Head of caudate nucleus (tissue), 42 donors: ENCODE measurements at places on chromosomes 2 and 18.
A peak's percentile ranks its signal among the peaks of the same experiment; 100 is the strongest.

DNA sequence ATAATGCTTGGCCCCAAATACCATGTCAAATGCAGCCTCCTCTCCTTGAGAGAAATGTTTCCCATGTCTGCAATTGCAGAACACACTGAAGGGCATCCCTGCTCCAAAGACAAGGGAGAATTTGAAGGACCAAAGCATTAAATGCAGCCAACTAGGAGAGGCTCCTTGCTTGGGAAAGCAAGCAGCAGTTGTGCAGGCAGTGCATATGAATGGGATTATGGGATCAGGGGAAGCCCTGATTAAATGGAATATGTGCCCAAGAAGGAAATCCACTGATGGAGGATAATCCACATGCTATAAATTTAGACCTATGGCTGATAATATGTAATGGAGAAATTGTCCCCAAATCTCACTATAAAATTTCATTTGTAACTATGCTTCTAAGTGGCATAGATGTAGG, 116.1 kb downstream of the NCKAP5 start:
- no peak for DNase-seq

DNA sequence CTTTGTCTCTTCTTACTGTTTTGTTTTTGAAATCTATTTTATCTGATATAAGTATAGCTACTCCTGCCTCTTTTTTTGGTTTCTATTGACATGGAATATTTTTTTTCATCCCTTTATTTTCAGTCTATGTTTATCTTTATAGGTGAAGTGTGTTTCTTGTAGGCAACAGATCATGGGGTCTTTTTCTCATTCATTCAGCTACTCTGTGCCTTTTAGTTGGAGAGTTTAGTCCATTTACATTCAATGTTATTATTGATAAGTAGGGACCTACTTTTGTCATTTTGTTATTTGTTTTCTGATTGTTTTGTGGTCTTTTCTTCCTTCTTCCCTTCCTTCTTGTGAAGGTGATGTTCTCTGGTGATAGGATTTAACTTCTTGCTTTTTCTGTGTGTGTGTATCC, 60.0 kb upstream of the STK39 start:
- no peak for DNase-seq

GRCh38 chr2:82478641-82479040, 1980.4 kb downstream of the SUCLG1 start:
- no peak for DNase-seq

DNA sequence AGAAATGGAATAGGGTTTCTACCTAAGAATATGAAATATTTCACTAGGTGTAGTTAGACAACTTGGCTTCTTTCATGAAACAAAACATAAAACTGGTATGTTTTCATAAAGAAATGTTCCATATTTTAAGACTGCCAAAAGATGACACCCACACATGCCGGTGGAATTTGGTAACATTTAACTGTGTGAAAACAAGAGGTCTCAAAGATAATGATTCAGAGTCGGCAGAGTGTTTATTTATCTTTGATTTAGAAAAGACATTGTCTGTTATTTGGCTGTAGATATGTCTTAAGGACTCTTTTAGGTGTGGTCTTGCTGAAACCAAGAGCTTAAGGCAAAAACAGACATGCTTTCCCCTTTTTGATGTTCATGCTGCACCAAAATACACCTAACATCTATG, 63.5 kb upstream of the FN1 start:
- no peak for DNase-seq

DNA sequence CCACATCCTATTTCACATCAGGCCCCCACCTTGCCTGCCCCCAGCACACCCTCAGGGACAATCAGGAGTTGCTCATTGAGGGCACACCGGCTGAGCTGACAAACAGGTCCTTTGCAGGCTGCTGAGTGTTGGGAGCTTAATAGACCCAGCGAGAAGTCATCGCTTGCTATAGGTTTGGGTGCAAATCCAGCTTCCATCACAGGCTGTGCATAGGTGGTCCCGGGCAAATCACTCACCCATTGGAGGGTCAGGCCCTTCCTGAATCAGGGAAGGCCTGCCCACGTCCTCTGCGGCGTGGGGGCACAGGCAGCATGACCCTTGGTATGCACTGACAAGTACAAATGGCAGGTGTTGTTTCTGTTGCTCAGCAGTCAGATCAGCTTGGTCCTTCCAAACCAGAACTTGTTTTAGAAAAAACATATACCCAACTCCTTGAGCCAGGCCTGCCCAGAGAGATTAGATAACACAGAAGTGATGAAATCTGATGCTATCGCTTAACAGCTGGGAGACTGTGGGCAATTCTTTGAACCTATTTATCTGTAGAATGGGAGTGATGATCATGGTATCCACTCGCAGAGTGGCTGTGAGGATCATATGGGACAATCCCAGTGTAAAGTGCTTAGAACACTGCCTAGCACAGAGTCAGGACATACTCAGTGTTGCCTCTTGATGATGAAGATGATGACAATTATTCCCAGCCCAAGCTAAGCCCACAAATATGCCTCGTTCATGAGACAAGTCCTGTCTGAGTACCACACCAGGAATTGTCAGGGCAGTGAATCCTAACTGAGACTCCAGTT, 34.9 kb downstream of the SMAD7 start:
- DNase-seq, result no peak

GRCh38 chr2:17646081-17646554, 105.6 kb downstream of the VSNL1 start:
- DNase-seq, result no peak

- DNase-seq, result no peak
Measured at GRCh38 chr2:64274399-64275173, 130.4 kb upstream of the PELI1 start.

DNA sequence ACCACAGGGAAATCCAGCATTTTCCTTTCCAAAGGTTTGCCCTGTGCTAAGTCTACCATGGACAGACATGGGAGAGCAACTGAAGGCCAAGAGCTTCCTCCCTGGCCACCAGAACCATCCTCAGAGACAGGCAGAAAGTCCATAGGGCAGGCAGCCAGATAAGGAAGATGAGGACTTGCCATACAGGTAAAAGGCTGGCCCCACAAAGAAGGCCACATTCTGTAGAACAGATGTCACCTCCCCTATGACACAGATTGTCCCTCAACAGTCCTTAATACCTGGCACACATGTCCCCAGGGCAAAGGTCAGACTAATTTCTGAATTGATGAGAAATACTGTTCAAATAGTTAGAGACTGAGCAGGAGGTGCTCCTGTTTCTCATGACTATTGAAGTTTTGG, 52.0 kb downstream of the FECH start:
- DNase-seq, result no peak

GRCh38 chr2:129923265-129924091, 56.0 kb upstream of the RAB6C start:
- peak; percentile 68 for DNase-seq

- DNase-seq, result no peak
Measured at GRCh38 chr18:46282646-46283045, 178.5 kb downstream of the HAUS1 start.

DNA sequence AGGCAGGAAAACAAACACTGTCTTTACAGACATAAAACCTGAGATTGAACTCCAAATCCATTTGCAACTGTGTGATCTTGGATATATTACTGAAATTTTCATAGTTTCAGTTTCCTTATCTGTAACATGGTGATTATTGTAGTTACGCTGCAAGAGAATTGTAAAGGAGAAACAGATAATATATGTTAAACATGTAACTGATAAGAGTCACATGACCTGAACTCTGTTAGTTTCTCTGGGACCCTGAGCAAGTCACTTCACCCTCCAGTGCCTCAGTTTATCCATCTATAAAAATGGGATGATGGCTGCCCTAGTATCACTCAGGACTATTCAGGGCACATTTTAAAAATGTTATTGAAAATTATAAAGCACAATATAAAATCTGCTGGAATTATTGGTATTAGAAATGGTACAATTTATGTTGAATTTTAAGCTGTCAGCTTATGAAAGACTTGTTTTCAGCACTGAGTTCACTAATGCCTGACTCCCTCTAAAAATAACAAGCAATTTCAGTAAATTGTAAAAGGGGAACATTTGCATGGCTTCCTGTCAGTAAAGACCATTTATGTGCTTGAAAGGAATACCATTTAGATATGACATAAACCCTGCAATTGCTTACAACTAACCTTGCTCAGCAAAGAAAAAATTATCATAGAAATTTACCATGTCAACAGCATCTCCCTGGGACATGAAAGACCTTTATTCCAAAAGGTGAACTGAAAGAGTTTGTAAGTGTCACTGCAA, 393.5 kb downstream of the RAD51AP2 start:
- no peak for DNase-seq

- peak; percentile 23 for DNase-seq
Measured at GRCh38 chr2:238015705-238016104, 45.1 kb upstream of the SCLY start.

DNA sequence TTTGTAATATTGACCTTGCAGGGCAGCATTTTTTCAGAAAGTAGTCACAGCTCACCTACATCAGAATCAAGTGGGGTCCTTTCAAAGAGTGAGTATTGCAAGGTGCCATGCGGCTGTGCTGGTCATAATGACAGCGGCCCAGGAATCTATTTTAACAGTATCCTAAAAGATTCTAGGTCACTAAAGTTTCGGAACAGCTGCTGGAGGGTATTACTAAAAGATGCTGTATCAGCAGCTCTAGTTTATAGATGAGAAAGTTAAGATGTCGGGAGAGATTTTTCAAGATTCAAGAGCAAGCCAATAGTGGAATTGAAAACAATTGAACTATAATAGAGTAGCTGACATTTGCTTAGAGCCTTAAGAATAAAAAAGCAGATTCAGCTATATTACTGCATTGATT, 336.0 kb downstream of the SLC8A1 start:
- no peak for DNase-seq
